ENCODE measurements at places on chromosomes 11 and 22.
A peak's percentile ranks its signal among the peaks of the same experiment; 100 is the strongest.

GRCh38 chr11:134233729-134234179, 9.3 kb downstream of the VPS26B start:
- DNase-seq: no peak

DNA sequence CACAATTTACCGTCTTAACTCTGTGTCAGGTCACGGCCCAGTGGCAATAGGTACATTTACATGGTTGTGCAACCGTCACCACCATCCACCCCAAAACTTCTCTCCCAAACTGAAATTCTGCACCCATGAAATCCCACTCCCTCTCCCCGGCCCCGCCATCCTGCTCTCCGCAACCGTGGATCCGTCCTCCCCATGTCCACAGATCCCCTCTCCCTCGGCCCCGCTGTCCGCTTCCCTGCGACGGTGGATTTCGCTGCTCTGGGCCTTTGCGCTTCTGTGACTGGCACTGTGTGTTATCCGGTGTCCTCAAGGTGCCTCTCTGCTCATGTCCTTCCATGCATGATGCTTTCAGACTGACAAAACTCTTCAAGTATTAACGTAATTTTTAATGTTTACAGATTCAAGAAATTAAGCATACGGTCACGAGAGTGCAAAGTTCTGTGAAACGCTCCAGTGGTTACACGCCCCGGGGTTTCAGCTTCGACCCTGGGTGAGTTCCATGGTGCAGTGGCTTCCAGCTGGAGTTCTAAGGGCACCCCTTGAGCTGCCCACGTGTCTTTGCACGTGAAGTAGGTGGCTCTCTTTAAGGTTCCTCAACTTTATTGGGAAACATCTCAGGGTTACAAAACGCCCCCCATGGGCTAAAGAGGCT, 76.4 kb downstream of the KCNQ1 start:
- DNase-seq: no peak

DNA sequence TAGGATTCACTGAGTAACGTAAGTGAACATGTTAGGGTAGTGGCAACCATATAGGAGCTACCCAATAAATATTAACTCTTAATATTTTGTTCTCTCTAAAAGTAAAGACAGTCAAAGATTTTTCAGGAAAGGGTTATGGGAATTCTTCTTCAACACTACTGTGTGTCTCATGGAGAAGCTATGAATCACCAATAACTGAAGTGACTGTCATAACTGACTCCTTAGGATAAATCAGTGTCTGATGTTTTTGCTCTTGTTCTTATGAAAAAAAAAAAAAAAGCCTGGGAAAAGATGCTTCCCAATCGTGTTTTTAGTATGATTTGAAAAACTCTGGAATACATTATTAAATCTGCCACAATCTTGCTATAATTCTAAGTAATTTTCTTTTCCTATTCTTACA, 111.2 kb upstream of the CEP126 start:
- DNase-seq: no peak

DNA sequence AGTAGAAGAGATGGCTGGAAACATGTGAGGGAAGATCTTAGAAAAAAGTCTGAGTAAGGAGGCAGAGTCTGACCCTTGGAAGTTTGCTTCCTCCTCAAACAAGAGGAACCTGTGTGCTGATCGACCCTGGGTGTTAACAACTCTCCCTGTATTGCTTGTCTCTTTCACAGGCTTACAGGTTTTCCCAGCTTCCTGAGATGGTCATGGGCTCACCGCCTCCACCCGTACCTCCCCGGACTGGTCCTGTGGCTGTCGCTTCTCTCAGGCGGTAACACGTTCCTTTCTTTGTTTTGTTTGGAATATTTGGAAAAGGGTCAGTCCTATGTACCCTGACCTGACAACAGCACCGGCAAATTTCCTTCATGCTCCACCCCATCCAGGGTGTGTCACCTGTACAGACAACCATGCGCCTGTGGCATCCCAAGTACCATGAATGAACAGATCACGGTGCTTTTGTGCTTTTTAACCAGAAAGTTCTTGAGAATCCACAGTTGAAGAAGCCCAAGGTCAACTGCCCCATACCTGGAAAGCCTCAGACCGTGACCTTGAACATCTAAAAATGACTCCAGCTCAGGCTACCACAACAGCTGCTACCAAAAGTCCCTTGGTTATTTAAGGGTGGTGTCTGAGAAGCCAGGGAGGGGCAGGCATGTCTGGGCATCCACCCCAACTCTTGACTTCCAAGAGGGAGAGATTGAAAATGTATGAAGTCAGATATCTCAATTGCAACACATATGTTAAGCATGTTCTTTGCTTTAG, 44.6 kb downstream of the C11orf91 start:
- DNase-seq: peak; percentile 35

- no peak for DNase-seq
These were observed 4.3 kb upstream of the OR2AG1 start for GRCh38 chr11:6778518-6778917.

Data from stimulated activated naive B cell treated with anti-CD40 and anti-IgM and Interleukin-4, amounts not matched to agents 10 μg/mL and 1 μg/mL and 100 μg/mL, for 72 hours (primary cell).